CD4-positive, alpha-beta T cell treated with Interleukin-6 for 4 hours (primary cell): ENCODE measurements at places on chromosomes 6 and 20.

DNA sequence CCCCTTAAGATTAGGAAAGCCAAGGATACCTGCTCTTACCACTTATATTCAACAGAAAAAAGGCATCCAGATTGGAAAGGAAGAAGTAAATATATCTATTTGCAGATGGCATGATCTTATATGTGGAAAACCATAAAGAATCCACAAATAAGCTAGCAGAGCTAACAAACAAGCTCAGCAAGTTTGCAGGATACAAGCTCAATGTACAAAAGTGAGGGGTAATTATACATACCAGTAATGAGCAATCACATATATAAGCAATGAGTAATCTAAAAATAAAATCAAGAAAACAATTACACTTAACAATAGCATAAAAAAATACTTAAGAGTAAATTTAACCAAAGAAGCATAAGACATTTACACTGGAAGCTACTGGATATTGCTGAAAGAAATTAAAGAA lies 31.6 kb upstream of the HMGN3 start:
- DNase-seq, result no peak

DNA sequence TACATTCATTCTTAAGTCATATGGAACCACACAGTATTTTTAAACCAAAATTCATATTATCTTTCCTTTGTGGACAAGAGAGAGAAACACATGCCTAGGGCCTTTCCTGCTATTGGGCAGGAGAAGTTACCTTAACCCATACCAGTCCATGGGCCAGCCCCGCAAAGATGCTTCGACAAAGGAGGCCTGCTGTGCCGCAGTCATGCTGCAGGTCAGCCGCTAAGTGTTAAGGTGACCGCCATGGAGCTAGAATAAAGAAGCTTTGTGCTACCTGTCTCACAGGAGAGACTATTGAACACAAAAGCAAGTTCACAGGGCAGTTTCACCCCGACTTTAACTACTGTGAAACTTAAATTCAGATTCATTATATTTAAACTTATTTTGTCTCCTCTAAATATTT lies 62.3 kb upstream of the TMEM181 start:
- DNase-seq, result no peak

GRCh38 chr20:32455901-32456701 lies 98.0 kb downstream of the ASXL1 start:
- no peak for DNase-seq

GRCh38 chr6:13687917-13688351 lies 23.7 kb downstream of the RANBP9 start:
- DNase-seq, result peak; percentile 31

GRCh38 chr6:390914-391558 lies 516 bp upstream of the IRF4 start:
- peak; percentile 38 for DNase-seq

GRCh38 chr6:39493777-39494176 lies 171.3 kb upstream of the KCNK16 start:
- DNase-seq, result no peak

DNA sequence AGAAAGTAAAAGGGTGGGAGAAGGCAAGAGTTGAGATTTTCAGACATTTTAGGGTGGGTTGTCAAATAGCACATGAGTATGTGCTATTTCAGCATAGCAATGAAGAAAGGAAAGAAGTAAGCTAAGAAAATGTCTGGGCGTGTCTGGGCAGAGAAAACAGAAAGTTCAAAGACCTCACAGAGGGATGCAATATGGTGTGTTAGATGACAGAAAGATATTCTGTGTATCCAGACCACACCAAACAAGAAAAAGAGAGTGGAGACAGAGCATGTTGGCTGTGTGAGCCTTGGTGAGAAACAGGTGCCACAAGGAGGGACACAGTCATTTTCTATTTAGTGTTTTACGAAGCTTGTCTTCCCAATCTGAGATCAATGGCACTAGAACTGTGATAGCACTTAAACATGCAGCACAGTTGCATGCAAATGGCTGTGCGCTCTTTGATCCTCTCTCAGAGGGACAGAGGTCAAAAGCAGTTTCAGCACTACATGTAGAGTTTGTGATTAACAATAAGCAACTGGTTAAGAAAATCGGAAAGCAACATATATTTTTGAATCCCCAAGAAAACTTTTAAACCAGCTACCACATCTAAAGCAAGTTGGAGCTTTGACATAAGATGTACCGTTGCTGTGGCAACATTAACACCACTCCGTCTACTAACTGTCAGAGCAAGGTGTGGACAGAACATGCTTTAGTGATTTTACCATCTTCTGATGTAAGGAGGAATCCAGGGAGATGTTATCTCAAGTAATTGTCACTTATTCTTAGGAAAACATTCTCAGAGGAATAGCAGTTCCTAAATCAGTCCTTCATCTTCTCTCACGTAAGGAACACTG lies 515.5 kb upstream of the NOX3 start:
- no peak for DNase-seq

- DNase-seq, result no peak
Measured at GRCh38 chr6:17869010-17869752, 118.3 kb downstream of the KIF13A start.

DNA sequence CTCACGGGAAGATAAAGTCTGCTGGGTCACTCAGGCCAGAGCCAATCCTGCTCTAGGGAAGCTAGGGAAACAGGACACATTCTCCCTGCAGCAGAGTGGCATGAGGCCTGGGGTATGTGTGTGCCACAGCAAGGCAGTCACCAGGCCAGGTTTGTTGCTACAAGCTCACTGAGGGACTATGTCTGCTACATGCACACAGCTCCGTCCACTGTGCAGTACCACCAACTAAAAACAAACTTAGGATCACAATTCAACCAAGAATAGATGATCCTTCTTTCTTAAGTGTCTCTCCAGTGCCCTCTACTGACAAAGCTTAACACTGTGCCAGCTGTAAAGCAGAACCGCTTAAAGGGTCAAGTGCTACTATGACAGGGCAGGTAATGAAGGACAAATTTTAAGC lies 192.5 kb downstream of the PTPRK start:
- peak; percentile 29 for DNase-seq

DNA sequence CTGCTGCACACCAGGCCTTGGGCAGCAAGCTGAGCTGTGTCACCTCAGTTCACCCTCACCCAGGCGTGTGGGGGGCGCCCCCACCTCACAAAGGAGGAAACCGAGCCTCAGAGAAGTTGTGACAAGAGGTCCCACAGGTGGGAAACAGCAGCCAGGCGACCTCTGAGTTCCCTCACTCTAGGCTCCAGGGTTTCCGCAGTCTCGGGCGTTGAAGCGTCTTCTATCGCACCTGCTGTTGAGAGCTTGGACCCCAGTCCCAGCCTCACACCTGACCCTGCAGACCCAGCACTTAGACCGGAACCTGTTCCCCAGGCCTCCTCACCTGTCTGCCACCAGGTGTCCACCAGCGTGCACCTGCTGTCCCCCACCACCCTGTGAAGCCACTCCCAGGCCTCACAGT lies 22.3 kb upstream of the APMAP start:
- DNase-seq, result no peak

DNA sequence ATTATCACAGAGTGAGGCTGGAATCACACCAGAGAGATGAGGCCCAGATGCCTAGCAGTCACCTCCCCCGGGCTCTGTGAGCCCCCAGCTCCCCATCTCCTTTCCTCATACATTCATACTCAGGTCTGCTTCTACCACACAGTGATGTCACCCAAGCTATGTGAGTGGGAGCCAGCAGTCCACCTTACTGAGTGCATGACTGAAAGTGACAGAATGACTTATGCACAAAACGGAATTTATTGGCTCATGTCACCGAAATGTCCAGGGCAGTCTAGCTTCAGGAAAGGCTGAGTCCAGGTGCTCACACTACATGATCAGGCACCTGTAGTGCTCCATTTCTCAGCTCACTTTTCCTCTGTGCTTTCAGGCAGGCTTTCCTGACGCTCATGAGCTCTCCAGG lies 36.7 kb upstream of the CCN6 start:
- DNase-seq, result no peak

- DNase-seq, result no peak
Measured at GRCh38 chr20:5148581-5148980, 21.8 kb downstream of the CDS2 start.

- DNase-seq, result no peak
Measured at GRCh38 chr6:143323729-143324470, 126.6 kb downstream of the ADAT2 start.

DNA sequence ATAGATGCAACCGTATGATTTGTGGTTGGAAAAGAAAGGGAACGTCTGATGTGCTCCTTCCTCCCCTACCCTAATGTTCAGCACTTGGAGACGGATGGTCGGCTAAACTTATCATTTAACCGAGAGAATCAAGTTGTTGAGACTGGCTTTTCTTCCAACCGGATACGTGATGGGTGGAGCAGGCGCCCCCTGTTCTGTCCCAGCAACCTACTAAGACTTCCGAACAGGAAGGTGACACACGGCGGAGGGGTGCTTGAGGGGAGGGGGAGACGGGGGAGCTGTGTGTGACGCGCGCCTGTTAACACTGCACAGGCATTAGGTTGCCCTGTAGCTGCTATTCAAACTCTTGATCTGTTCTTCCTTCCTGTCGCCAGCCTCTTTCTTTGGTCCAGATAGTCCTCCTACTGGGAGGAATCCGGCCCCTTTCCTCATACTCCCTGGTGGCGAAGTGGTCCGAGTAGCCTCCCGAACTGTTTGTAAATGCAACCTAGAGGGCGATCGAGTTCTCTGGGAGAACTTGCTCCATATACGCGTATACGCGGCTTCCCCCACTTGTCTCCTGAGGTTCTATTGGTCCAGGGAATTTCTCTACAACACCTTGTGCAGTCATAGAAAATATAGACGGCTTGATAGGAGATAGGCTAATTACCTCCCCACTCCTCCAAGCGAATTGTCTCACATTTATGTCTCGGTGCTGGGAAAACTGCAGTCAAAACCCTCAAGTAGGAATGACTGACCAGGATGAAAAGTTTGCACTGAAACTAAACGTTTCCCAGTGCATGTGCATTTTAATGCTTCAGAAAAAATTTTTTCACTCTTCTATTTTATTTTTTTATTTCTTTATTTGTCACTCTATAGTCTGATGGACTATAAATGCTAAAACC lies 126.0 kb upstream of the SLC2A12 start:
- peak; percentile 91 for DNase-seq

- no peak for DNase-seq
Measured at GRCh38 chr20:63116412-63117106, 99.4 kb downstream of the YTHDF1 start.

DNA sequence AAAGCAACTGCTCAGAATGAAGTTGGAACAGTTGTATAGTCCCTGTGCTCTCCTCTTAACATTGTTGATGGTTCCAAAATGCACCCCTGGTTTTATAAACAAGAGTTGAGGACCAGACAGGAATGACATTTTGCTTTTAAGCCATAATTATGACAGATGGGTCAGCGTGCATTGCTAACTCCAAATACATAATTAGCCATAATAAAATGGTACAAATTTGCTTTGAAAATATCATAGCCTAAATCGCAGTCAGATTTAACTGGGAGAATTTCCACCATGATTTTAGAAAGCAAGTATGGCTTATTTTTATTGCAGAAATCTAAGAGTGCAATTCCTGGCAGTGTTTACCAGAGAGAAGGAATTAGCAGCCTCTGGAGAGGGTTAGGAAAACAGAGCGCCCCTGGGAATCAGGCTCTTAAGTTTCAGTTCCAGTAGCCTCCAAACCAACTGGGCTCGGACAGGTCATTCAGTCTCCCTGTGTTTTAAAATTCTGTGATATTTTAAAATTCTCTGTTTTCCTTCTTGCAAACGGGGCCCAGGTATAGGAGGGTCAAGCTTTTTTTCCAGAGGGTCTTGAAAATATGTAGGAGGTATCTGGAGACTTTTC lies 302.3 kb downstream of the TBC1D7 start:
- DNase-seq, result no peak

DNA sequence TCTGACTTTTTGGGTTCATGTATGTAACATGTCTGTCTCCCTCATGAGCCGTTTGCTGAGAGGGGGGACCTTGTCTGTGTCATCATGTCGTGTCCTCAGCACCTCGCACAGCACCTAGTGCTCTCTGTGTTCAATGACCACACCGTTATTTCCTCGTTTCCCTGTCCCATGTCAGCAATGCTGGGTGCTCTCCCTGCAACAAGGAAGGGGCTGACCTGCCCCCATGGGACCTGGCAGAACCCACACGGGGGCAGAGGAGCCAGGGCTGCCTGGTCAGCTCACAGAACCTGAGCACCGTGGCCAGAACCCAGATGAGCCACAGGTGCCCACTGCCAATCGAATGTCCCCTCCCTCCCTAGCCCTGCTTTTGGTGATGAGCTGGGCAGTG lies 7.3 kb downstream of the ADA start:
- DNase-seq, result peak; percentile 27

DNA sequence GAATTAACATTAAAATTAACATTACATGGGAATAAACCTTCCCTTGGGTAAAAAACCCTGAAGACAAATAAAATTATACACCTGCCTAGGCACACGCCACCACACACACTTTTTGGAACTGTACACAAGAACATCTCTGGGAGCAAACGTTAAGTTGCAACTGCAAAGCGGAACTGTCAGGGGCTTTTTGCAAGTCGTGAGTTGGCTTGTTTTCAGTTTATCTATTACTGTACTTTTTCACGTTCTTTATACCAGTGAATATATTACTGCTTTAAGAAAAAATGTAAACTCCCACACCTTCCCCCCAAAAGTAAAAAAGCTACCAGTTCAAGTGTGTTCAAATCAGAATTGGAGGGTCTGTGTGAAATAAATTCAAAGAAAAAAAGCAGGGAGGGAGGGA lies 65.5 kb upstream of the NFATC2 start:
- no peak for DNase-seq

DNA sequence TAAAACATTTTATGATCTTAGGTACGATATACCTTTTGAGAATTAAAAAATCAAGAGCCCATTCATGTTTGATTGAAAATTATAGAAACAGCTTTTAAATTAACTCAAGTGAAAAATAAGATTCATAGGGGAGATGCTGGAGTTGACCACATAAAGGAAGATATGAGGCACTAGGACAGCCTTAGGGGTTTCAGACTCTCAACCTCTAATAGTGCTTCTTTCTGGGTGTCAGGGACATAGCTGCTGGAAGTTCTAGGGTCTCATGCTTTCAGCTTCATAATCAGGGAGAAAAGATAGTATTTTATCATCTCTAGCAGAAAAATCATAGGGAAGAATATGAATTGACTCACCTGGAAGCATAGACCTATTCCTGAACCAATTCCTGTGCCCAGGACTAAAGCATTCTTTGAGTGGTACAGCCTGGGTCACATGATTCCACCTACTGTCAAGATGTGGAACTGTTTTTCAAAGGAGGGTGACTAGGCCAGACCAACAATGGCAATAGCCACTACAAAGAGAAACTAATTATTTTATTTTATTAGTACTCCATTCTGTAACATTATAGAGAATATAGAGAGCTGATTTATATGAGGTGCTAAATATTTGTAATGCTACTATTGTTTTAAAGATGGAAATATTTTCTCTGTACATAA lies 27.8 kb upstream of the CENPW start:
- no peak for DNase-seq

GRCh38 chr6:41228096-41228495 lies at the start of gene TREML4:
TSS of gene TREML4 (plus strand) at chr6:41228349. CDS start at chr6:41228428, 79 bp downstream.
- DNase-seq, result no peak

GRCh38 chr20:38340693-38341092 lies 5.6 kb upstream of the LBP start:
- DNase-seq, result no peak
